ENCODE measurements at places on chromosomes 7 and 10.
A peak's percentile ranks its signal among the peaks of the same experiment; 100 is the strongest.

- DNase-seq, result no peak
These were observed 8.8 kb upstream of the OR6V1 start for GRCh38 chr7:143043391-143043790.

GRCh38 chr7:141441837-141442627 is 109.2 kb upstream of the AGK start:
- no peak for DNase-seq

- no peak for DNase-seq
These were observed 124.5 kb downstream of the TRRAP start for GRCh38 chr7:99002827-99003212.

DNA sequence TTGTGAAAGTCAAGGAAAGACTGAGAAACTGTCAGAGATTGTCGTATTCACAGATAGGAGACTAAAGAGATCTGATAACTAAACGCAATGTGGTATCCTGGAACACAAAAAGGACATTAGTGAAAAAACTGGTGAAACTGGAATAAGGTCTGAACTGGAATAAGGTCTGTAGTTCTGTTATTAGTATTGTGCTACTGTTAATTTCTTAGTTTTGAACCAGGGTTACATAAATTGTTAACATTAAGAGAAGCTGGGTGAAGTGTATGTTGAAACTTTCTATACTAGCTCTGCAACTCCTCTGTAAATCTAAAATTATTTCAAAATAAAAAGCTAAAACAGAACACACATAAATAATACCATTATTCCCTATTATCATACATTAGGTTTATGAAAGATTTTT is 3.4 kb upstream of the NT5C2 start:
- DNase-seq, result no peak

DNA sequence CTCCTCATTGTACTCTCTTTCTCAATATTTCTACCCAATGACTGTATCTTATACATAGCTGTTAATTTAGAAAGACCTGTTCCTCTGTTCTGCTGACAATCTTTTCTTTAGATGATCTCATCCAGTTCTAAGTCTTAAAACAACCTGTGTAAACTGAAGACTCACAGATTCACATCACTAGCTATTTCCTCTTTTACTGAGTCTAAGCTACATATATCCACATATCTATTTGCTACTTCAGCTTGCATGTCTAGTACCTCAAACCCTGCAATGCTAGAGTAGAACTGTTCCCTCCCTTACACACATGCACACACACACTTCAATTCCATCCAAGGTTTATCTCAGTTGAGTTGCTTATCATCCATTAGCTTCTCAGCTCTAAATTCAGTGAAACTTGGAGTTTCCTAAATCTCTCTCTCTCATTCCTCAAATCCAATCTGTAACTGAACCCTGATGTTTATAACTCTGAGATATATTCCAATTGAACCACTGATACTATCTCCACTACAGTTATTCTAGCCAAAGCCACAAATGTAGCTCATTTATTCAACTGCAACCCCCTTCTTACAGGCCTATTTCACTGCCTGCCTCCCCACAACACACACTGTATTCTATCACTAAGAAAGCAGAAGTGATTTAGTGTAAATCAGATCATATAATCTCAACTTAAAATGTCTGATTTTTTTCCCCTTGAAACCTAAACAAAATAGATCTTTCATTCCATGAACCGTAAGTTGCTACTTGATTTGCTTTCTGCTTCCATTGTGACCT is 1036.8 kb upstream of the POT1 start:
- no peak for DNase-seq

DNA sequence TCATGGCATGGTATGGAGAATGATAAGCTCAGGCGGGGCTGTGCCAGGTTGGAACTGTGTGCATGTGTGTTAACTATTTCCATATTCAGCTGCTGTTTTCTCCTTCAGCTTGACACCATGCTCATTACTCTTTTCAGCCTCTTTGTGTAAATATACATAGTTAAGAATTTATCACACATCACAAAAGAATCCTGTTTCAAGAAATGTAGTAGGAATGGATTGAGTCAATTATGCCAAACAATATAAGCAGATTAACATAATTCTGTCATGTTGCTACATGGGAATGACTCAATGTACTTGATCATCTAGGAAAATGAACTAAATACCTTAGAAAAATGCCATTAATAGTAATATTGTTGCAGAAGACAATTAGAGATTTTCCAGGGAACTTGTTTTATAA is 687.4 kb downstream of the PARD3 start:
- DNase-seq, result no peak

GRCh38 chr7:104296900-104297299 is 31.5 kb upstream of the LHFPL3 start:
- DNase-seq, result no peak

GRCh38 chr7:142709921-142710320 is 39.4 kb upstream of the PRSS1 start:
- DNase-seq, result no peak

GRCh38 chr10:127943336-127943910 is 36.5 kb downstream of the PTPRE start:
- DNase-seq, result no peak

DNA sequence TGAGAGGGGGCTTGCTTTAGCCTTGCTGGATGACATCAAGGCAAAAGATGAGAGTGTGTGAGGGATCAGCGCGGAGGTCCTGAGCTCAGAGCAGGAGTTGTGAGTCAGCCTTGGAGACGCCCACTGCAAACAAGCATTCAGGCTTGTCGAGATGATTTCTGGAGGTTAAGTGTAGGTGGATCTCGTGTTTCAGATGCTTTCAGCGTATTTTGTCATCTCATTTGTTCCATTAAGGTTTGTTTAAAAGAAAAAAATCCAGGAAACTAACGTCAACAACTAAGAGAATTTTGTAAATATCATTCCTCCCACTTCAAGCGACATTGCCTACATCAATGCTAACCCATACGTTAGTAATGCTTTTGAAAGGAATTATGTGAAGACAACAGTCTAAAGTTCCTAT is 715.4 kb upstream of the NRP1 start:
- DNase-seq, result no peak

DNA sequence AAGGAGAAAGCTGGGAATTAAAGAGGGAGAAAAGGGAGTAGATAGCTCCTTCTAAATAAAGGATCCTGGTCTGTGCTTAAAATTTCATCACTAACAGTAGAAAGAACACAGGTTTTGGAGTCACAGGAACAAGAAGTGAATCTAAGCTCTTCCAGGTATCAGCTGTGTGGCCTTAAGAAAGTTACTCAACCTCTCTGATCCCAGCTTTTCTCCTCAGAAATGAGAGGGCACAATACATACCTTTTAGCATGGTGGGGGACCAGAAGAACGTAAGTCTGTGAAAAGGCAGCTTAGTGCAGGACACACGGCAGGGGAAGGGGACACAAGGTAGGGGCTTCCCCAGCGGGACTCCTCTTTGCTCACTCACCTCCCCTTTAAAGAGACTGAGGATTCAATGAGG is 13.4 kb downstream of the GFRA1 start:
- no peak for DNase-seq

DNA sequence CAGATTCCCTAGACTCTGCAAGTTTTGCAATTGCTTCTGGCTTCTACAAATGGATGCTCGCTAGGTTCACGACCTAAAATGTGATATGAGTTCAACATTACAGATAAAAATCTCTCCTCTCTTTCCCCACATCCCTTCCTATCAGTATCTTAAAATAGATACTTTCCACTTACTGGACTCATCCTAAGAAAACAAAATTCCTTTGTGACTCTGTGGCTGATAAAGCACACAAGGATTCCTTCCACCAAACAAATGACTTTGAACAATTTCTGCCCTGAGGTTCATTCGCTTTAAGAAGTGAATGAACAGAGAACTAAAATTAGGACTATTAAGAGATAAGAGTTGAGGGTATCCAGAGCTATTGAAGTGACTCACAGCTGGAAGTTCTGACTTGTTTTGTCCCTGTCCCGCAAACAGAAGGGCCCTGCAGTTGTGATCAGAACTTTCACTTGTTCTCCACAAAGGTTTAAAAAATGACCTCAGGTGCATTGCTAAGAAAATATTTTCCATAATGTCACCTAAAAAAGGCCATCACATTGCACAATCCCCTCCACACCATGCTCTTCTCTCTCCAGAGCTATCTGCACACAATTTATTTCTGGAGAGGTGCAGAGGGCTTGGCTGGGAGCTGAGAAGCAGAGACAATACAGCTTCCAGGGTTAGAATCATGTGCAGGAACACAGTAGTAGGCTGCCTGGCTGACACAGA is 96.1 kb downstream of the PIP4K2A start:
- DNase-seq, result peak; percentile 85

DNA sequence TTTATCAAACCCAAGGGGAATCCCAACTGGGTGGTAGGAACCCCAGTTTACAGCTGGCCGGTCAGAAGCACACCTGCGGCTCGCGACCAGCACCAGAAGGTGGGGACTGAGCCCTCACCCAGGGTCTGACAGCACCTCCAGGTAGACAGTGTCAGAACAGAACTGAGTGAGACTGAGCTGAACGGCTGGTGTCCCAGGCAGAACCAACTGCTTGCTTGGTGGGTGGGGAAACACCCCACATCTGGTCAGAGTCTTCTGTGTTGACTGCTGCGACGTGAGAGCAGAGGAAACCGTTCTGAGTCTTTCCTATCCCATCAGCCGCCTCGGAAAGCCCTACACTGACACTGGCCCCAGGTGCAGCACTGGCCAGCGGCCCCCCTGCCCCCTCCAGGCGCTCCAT is 160.7 kb downstream of the MAD1L1 start:
- DNase-seq, result no peak

- no peak for DNase-seq
These were observed 192.0 kb downstream of the ADAM12 start for GRCh38 chr10:126196281-126196680.

DNA sequence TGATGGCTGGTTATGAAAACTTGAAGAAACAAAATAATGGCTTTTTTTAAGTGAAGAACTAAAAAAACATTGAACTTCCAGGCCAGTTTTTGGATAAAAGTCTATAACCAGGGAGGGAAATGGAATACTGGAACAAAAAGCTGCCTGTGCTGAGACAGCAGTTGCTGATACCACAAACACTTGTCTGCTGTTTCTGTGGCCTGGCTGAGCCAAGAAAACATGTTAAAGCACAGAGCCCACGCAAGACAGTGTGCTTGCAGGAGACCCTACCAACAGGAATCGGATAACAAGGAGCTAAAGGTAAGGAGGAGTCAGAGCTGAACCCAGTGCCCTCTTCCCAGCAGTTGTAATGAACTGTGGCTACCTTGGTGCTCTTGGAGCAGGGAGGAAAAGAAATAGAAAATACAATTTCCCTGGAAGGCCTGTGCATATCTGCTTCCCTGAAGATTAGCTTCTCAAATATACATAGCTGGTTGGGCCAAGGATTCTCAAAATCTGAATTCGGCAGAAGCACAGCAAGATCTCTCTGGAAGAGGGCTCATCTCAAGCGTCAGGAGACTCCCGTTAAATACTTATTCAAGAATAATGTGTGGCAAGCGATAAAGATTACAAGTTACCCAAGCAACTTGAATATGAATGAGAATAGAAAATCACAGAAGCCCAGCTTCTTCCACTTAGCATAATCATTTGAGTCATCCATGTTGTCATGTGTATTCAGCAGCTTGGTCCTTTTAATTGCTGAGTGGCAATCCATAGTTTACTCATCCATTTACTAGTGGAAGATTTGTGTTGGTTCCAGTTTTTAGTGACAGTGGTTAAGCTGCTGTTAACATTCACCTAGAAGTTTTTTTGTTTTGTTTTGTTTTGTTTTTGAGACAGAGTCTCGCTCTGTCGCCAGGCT is 87.6 kb downstream of the NOD1 start:
- DNase-seq, result no peak

- DNase-seq, result peak; percentile 56
These were observed 276.5 kb downstream of the MAGI2 start for GRCh38 chr7:79176859-79177477.

- no peak for DNase-seq
These were observed 41.9 kb downstream of the RNLS start for GRCh38 chr10:88541116-88541626.

GRCh38 chr10:103983367-103983911 is 16.5 kb downstream of the SLK start:
- no peak for DNase-seq

- no peak for DNase-seq
These were observed 5.5 kb downstream of the ZP3 start for GRCh38 chr7:76430211-76430610.

GRCh38 chr10:16991011-16991410 is 138.6 kb downstream of the CUBN start:
- no peak for DNase-seq

DNA sequence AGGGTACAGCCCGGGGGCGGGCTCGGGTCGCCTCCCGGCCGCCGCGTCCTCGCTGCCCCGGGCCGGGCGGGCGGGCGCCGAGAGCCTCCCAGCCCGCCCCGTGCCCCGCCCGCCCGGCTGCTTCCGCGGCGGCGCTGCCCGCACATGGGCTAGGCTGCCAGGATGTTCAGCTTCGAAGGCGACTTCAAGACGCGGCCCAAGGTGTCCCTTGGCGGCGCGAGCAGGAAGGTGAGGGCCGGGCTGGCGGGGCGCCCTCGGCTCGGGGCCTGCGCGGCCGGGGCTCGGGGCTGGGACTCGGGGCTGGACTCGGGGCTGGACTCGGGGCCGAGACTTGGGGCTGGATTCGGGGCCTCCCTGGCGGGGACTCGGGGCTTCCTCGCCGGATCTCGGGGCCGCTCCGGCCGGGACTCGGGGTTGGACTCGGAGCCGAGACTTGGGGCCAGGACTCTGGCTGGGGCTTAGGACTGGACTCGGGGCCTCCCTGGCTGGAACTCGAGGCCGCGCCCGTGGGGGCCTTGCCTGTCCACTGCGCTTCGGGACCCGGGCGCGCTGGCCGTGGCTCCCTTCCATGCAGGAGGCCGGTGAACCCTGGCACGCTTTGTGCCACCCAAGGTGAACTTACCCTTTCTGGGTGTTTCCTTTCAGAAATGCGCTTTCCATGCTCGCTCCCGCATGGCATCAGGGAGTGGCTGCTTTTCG is 534 bp downstream of the UBE3C start:
- DNase-seq, result peak; percentile 10

DNA sequence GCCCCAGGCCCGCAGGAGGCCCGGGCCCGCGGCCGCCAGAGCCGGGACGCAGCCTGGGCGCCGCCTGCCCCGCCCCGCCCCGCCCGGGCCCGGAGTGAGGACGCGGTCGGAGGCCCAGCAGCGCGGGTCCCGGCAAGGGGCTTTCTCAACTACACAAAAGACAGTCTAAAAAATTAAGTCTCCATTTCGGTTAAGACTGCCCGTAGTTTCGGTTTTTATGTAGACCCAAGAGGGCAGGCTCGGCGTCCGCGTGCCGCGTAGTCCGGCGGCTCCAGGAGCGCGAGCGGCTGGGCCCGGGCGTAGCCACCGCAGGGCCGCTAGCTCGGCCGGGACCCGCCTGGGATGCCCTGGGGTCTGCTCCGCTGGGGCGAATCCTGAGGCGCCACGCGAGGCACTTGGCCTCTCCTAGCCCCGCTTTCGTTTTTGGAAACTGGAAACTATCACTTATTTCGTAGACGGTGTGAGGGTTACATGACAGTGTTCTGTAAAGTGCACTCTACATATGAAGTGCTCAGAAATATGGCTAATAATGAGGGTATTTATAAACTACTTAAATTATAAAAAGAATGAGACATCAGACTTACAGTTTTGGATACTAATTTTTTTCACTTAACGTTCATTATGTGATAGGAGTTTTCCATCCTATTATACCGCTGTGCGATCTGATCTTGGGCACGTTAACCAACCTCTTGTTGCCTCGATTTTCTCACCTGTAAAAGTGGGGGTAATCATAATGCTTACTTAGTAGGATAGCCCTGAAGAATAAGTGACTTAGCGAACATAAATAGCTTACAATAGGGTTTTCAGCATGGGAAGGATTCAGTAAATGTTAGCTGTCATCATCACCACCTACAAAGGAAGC is 573 bp downstream of the BLVRA start:
- no peak for DNase-seq
